ENCODE measurements at places on chromosomes 2 and 18.

GRCh38 chr2:46001741-46002506 is 295.3 kb upstream of the EPAS1 start:
- no peak for DNase-seq

DNA sequence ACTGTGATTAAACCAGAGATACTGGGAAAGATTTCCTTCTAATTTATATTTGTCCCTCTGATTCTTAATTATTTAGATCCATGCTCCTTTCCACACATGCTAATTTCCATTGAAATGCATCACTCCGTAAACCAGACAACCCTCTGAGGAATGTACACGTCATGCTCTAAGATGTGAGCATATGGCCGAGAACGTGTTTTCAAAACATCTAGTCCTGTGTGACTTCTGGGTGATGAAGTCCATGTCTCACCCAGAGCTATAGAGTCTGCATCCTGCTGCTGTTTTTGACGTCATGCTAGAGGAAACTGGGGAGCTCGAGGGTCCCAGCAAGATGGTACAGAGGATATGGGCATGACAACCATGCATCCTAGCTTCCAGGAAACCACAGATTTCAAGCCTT is 53.6 kb downstream of the CAPN13 start:
- no peak for DNase-seq

DNA sequence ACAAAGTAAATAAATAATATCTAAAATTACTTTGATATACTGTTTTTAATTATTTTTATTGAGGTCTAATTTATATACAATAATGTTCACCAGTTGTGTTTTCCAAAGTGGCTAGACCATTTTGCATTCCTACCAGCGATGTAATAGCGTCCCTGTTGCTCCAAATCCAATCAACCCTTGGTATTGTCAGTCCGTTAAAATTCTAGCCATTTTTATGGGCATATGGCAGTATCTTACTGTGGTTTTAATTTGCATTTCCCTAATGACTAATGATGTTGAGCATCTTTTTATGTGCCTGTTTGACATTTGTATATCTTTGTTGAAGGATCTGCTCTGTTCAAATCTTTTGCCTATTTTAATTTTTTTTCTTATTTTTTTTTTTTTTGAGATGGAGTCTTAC is 185.0 kb downstream of the PRPF40A start:
- no peak for DNase-seq

DNA sequence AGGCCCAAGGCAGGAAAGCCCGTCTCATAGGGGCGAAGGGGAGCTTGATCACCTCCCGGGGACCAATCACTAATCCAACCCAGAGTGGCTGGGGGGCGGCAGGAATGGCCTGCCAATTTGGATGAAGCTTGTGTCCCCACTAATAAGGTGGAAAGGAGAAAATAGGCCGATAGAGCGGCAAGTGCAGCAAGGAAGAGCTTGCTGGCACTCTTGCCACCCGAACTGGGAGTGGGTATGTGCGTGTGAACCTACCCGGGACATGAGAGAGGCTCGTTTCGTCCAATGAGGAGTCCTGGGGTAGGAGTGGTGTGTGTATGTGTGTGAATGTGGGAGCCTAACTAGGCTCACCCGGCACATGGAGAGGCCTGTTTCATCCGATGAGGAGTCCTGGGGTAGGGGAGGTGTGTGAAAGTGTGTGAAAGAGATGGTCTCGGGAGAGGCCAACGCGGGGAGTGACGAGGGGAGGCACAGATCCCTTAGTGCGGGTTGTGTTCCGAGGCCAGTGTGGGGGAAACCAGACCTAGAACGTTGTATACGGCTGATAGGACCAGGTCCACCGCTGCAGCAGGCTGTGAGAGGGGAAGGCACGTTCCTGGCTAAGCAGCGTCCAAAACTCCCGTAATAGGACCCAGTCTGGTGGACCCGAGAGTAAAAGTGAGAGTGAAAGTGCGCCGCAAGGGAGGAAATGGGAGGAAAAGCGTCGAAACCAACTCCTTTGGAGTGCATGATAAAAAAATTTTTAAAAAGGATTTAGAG is 47.1 kb upstream of the SELENOI start:
- DNase-seq: peak; percentile 38

GRCh38 chr2:74168739-74169138 is 9.9 kb downstream of the MOB1A start:
- DNase-seq: no peak

All from nucleus accumbens (tissue), 56 donors.